Anterior cingulate cortex (tissue), 58 donors: ENCODE measurements at places on chromosomes 12 and 14.

DNA sequence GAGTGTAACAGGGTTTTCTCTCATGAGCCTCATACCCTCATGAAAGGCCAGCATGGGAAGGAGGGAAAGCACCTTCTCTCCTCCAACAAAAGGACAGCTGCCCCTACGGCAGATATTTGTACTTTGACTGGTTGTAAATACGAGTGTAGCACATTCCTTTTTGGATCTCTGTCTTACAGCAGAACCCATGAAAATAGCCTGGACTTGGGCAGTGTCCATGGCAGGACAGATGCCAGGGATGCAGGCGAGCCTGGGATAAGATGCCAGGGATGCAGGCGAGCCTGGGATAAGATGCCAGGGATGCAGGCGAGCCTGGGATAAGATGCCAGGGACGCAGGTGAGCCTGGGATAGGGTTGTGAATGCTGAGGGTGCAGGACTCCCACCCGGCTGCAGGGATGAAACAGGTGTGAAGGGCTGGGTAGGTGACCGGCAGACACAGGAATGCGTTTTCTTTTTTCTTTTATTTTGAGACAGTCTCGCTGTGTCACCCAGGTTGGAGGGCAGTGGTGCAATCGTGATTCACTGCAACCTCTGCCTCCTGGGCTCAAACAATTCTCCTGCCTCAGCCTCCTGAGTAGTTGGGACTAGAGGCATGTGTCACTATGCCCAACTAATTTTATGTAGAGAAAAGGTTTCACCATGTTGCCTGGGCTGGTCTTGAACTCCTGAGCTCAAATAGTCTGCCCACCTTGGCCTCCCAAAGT is 120.0 kb downstream of the BEGAIN start:
- DNase-seq: no peak

- no peak for DNase-seq
These were observed 9.5 kb upstream of the PRKD1 start for GRCh38 chr14:29937116-29937515.

- DNase-seq: peak; percentile 83
These were observed 508 bp downstream of the CNOT2 start for GRCh38 chr12:70243510-70244371.

DNA sequence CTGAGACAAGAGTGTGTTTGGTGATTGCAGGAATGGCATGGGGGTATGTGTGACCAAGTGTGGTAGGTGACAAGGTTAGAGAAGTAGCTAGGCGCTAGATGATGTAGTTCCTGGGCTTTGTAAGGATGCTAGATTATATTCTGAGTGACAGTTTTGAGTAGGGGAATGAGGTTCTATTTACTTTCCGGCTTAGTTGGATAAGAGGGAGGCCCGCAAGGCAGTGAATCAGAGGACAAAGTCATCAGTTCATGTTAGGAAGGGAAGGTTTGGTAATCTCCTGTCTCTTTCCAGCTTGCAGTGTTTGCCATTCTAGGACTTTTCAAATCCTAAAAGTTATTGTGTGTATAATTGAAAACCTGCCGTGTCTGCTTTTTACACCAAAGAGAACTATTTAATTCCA is 45.0 kb downstream of the CFAP54 start:
- DNase-seq: no peak

- no peak for DNase-seq
These were observed 256.1 kb downstream of the GLT1D1 start for GRCh38 chr12:129109174-129110001.

GRCh38 chr14:54451121-54451601 is 10.0 kb upstream of the CNIH1 start:
- DNase-seq: no peak

DNA sequence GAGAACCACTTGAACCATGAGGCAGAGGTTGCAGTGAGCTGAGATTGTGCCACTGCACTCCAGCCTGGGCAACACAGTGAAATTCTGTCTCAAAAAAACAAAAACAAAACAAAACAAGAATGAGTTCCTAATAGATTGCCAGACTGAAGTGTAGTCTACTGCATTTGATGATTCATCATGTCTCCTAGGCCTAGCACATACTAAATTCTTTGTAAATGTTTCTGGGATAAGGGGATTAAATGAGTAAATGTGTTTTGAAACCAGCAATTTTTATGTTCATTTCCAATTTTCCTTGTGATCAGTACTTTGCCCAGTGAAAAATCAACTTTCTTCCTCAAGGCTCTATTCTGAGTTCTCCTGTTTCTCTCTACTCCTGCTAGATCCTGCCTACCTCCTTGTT is 2.9 kb upstream of the DYRK2 start:
- no peak for DNase-seq

DNA sequence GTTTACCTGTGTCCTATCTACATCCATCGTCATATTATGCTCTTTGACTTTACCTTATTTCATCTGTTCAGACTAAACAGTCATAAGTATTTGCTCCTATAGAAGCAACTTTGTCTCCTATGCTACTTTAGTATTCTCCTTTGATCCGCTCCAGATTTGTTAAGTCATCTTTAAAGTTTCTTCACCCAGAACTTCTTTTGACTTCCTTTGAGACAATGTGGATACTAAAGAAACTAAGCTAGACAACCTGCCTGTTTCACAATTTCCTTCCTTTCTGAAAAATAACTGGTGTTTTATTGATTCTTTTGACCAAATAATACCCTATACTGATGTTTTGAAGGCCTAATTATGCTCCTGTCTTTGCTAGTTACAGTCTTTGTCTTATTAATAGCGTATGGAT is 30.0 kb upstream of the LRRK2 start:
- DNase-seq: no peak

GRCh38 chr14:96991226-96991625 is 194.0 kb downstream of the VRK1 start:
- no peak for DNase-seq

DNA sequence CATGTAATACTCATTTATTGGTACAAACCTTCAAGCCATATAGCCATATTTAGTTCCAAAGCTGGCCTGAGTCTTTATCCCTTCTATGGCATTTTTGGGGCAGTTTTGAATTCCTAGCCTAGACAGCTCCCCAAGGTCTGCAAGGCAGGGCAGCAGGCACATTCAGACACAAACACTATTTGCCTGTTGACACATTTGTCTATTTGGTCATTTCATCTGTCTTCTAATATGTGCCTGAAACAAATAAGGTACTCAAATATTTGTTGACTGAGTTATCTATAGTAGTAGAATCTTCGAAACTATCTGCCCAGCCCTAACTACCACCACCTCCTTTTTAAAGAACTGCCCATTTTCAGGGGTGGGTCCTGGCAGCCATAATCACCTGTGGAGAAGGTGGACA is 9.3 kb downstream of the PPM1H start:
- no peak for DNase-seq

DNA sequence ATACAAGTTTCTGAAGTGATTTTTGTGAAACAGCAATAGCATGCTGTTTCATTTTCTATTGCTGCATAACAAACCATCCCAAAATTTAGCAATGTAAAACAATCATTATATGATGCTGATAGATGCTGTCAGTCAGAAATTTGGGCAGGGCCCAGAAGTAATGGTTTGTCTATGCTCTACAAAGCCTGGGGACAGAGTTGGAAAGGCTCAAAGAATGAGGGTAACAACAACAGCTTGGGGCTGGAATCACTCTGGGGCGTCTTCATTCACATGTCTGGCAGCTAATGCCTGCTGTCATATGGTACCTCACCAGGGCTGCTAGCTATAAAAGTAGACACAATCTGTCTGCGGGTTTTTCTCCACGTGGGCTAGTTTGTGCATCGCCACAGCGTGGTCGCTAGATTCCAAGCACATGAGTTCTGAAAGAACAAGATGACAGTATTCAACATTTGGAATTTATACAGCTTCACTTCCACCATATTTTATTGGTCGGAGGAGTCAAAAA is 176.5 kb downstream of the BMP4 start:
- no peak for DNase-seq

GRCh38 chr12:47793015-47793681 is 20.1 kb downstream of the SLC48A1 start:
- DNase-seq: no peak

DNA sequence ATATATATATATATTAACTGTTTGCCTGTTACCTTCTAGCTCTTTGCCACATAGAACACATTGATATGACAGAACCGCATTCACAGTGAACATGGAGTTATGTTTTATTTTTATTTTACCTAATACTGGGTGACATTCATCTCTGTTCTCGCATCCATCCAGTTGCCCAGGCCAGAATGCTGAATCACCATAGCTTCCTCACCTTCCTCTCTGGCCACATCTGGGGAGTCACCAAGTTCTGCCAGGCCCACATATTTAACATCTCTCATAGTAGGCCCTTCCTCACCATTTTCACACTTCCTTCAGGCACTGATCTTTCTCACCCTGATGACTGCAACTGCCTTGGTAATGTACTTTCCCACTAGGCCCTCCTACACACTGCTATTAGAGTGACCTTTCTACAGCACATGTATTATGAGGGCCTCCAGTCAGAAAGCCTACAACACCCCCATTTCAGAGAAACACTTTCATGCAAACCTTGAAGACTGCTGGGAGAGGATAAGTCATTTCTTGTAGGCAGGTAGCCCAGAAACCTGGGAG is 106.8 kb downstream of the LGR5 start:
- DNase-seq: no peak

DNA sequence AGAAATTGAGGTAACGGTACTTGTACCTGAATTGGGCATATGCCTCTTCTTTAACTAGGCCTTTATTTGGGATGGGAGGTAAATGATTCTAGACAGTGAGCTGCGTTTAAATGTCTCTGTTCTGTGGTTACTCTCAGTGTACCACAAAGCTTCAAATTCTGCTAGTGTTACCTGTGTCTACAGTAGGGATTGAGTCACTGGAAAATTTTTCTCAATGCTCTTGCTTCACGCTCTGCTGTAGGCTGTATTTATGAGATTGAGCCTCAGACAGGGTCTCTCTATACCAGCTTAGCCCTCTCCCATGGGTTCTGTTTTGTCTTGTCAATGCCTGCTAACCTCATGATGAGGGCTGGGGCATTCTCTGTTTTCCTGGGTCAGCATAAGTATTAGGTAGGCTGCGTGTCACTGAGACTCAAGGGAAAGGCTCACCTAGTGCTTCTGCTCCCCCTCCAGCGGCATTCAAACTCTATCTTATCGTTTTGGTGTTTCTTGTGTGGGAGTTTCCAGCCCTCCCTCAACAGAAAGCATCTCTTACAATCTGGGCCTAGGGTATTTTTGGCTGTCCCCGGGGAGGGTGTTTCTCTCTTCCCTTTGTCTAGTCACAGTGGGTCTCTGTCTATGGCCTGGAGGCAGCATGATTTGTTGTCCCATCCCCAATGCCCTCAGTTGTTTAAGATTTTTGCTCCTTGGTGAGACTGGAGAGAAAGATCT is 285.8 kb downstream of the ADGRD1 start:
- no peak for DNase-seq

DNA sequence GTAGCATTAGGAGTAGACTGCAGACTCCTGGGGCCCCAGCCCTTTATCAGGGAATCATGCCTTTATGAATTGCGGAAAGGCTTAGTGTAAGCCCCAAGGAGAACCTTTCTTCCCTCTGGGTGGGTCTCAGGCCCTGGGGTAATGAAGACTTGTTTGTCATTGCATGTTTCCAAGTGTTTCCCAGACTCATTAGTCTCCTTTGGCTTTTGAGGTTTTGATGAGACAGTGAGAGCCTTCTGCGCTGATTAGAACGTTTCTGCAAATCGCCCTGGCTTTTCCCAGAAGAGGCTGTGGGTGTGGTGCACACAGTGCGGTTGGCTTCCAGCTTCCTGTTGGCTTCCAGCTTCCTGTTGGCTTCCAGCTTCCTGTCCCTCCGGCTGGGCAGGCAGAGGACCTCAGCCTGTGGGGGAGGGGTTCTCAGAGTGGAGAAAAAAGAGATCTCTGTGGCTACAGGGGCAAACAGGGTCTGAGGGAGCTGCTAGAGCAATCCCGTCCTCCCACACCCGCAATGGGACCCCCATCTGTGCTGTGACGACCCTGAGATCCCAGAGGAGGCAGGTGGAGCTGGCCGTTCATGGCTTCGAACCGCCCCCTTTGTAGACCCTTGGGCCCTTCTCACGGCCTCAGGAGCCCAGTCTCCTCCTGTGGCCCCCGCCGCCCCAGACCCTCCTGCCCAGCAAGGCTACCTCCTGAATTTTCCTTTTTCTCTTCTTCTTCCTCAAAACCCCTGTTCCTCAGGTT is 42.1 kb downstream of the GPR68 start:
- DNase-seq: no peak

GRCh38 chr12:16552301-16552700 is 53.7 kb downstream of the LMO3 start:
- no peak for DNase-seq

DNA sequence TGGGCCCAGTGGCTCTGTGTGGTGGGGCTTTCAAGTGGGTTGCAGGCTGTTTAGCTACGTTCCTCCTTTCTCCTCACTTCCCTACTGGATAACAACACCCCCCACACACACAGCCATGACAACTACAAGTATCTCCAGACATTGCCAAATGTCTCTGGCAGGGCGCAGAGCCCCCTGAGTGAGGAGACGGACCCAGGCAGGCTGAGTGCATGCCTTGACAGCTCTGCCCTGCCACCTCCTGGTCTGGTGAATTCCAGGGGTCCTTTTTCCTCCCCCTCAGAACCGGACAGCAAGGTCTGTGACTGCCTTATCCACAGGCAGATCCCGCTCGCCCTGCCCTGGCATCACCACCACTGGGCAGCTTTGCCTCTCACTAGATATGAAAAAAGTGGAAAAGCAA is 276.5 kb downstream of the TMEM132C start:
- DNase-seq: no peak

DNA sequence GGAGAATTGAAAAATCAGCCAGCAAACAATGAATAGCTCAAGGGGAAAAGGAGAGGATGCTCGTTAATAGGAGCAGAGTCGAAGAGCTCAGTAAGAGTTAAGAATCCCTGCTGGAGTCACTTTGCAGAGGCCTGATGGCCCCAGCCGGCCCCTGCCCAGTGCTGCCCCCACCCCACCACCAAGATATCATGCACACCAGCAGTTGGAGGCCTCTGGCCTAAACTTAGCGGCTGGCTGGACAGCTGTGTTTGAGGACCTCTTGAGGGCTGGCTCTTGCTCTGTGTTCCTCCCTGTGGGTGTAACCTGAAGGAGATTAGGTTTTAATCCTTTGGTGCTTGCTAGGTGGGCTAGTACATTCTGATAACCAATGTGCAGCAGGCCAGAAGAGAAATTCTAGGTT is 142.0 kb downstream of the PLXNC1 start:
- DNase-seq: no peak

DNA sequence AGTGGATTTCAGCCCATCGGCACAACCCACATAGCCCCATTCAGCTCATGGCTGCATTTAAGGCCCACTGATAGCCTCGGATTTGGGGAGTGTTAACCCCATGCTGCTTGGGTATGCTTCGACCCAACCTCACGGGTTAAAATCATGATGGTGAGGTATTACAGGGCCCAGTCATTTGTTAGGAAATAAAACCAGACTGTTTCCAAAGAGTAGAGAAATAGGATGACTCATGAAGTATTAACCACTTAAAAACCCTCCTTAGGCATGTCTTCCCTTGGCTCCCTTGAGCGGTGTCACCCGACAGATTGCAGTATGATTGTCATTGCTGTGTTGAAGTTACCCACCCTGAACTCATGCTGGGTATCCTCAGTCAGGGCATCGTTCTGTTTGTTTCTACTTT is 289.1 kb downstream of the CACNA1C start:
- DNase-seq: no peak

GRCh38 chr14:94773655-94774343 is 3.9 kb upstream of the GSC start:
- DNase-seq: no peak
